Activated CD4-positive, alpha-beta memory T cell treated with anti-CD3 and anti-CD28 coated beads, Interleukin-2, amount 10 ng/mL, durations not matched to agents 7 days and 5 days (primary cell): ENCODE measurements at places on chromosomes 16 and 17. TPM values are rescaled to one million over a fixed set of nuclear protein-coding genes. Genes with fewer than 3 reads are reported as not detected.

KRTAP4-1 gene
- not detected for total RNA-seq

ALOX15 gene
- not detected for total RNA-seq

AMZ2 gene
- total RNA-seq = 121 TPM

CCL11 gene
- not detected for total RNA-seq

TM4SF5 gene
- 0.35 TPM for total RNA-seq

CDK3 gene
- total RNA-seq = 5.6 TPM

GPR139 gene
- total RNA-seq = not detected

TP53TG3B gene
- total RNA-seq = not detected

ZNF205 gene
- not detected for total RNA-seq

CNGB1 gene
- not detected for total RNA-seq

PROCA1 gene
- 6.2 TPM for total RNA-seq

TBC1D3I gene
- total RNA-seq = 0.76 TPM

MYH1 gene
- total RNA-seq = not detected

STAT5A gene
- 88.4 TPM for total RNA-seq

TNP2 gene
- not detected for total RNA-seq

CDR2L gene
- total RNA-seq = 0.50 TPM

SLC16A3 gene
- 206 TPM for total RNA-seq

ACSM2A gene
- not detected for total RNA-seq

KCNJ12 gene
- total RNA-seq = not detected

OR4D1 gene
- 0.88 TPM for total RNA-seq

EME1 gene
- total RNA-seq = 25.1 TPM

MT2A gene
- 51.4 TPM for total RNA-seq

ZNF469 gene
- 0.23 TPM for total RNA-seq

CD300LG gene
- not detected for total RNA-seq

HOXB1 gene
- not detected for total RNA-seq

KRTAP2-3 gene
- total RNA-seq = not detected
